Lower leg skin (tissue), 4 donors: ENCODE measurements at places on chromosomes 3 and 15. TPM values are rescaled to one million over a fixed set of nuclear protein-coding genes. Genes with fewer than 3 reads are reported as not detected.

DNA sequence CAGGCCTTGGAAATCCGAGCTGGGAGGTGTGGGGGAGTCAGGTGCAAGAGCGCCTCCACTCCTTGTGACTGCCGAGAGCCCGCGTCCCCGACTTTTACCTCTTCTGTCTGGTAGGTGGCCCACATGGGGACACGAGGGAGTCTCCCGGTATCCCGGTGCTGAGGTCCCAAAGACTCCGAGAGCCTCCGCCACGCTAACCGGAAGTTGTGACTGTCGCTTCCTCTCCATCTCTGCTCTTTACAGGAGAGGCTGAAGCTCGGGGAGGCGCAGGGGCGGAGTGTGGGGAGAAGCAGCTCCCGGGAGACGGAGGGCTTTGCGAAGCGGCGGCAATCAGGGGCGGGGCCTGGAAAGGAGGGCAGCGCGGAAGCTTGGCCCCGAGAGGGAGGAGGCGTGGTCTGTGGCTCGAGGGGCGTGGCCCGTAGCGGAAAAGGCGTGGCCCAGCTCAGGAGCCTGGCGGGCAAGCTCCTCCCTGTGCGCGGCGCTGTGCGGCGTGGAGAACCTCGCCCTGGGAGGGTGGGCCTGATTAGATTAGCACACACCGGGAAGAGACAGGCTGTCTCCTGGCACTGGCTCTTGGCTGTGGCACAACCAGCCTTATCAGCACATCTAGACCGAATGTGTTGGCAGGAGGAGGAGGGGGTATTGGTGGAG lies 143.9 kb downstream of the GABRB3 start:
- peak; percentile 16 for DNase-seq

The GRK7 gene
- total RNA-seq = not detected

- DNase-seq = no peak
These were observed 65.0 kb downstream of the CLDN11 start for GRCh38 chr3:170483485-170484262.

- DNase-seq = no peak
These were observed 9.8 kb downstream of the KCNMB2 start for GRCh38 chr3:178546079-178546478.

GRCh38 chr15:55954862-55955605 lies 38.4 kb downstream of the NEDD4 start:
- no peak for DNase-seq

DNA sequence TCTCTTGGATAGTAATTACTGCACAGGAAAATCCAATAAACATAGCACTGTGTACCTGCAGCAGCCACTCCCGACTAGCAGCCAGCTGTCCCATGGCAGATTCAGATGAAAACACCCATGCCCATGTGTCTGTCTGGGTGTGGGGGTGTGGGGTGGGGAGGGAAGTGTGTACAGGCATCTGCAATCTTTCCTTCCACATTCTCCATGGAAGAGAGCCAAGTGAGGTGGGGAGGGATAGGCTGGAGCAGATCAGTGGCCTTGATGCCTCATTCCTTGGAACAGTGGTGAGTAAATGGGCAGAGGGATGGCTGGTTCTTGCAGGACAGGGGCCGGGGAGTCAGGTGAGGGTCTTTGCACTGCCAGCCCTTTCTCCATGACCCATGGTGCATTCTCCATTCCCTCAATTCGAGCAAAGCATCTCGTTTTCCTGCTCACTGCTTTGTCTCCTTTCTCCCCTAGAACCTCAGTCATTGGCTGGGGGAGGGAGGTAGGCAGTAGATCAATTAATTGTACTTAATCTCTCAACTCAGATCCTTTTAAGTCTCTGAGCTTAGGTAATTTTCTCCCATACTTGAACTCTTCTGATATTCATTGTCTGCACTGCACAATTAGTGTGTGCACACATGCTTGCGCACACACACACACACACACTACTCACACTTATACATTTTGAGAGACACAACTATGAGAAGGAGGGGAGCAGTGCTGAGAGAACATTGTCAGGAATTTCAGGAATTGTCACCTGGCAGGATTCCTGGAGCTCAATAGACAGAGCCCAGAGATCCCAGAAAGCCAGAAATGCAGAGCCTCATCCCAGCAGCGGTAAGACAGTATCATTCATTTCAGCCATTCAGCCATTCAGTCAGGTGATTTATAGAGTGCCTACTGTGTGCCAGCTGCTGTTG lies 31.9 kb downstream of the PDIA5 start:
- DNase-seq = no peak

DNA sequence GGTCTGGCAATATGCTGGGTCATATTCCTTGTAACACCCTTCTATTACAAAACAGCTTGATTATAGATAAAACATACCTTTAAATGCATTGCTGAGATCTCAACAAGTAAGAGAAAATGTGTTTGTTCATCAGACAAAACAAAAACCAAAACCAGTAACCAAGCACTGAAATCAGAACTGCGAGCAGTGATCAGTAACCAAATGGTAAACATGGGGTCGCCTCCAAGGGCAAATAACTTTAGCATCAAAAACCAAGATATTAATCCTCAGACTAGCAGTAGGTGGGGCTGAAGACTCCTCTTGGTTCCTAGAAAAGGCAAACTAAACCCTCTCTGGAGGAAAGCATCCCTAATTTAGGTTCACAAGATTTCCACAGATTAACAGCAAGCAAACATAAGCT lies 6.6 kb upstream of the HESX1 start:
- no peak for DNase-seq

GRCh38 chr3:157354722-157355121 lies 81.9 kb upstream of the PTX3 start:
- no peak for DNase-seq

DNA sequence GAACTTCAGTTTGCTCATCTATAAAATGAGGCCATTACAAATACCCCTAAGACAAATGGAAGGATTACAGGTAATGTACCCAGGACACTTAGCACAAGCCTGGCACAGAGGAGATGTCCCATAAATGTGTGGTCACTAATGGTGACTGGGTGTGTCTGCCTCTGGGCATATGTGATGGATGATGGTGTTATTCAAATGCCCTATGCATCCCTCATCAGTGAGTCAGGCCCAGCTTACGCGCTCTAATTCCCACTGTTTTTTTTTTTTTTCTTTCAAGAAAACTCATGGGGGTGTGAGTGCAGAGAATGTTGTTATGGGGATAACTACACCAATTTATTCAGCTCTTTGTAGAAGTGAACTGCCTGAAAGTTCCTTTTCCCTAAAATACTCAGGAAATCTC lies 23.6 kb upstream of the KIF23 start:
- no peak for DNase-seq

DNA sequence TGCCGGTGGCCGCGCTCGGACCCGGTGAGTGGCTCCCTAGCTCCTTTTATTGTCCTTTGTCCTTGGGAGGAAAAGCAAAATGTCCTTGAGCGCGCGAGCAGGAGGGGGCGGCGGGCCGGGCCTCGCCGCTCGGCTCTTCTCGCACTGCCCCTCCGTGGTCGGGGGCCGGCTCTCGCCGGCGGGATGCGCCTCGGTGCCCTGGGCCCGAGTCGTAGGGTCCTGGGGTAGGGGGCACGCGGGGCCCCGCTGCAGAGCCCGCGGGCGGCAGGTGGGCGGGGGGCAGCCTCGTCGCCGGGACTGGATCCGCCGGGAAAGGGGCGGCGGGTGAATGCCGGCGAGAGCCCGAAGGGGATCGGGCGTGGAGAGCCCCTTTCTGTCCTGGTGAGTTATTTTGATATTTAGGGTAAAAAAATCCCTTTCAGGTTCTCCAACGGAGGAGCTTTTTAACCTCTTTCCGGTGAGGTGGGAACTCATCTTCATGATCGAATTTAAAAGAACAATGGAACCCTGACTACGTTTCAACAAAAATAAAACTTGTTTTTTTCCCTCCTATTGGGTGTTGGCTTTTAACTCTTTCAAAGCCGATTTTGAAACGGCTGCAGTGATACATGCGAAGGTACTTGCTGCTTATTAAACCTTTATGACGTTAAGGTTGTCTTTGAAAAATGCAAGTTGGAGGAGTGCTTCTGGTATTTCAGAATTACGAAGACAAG lies 16.8 kb upstream of the CHD2 start:
- DNase-seq = peak; percentile 88

DNA sequence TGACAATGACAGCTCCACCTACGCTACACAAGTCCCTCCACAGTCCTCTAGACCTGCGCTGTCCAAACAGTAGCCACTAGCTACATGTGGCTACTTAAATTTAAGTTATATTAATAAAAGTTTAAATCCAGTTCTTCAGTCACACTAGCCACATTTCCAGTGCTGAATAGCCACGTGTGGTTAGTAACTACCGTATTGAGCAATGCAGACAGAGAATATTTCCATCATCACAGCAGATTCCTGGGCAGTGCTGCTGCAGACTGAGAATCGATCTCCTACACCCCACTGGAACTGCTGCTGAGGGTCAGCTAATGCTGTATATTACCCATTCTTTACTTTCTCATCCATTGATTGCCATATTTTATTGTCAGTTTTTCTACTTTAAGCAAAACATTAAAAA lies 40.9 kb downstream of the HDC start:
- no peak for DNase-seq

- DNase-seq = no peak
These were observed 27.8 kb upstream of the AP4E1 start for GRCh38 chr15:50880651-50881114.

DNA sequence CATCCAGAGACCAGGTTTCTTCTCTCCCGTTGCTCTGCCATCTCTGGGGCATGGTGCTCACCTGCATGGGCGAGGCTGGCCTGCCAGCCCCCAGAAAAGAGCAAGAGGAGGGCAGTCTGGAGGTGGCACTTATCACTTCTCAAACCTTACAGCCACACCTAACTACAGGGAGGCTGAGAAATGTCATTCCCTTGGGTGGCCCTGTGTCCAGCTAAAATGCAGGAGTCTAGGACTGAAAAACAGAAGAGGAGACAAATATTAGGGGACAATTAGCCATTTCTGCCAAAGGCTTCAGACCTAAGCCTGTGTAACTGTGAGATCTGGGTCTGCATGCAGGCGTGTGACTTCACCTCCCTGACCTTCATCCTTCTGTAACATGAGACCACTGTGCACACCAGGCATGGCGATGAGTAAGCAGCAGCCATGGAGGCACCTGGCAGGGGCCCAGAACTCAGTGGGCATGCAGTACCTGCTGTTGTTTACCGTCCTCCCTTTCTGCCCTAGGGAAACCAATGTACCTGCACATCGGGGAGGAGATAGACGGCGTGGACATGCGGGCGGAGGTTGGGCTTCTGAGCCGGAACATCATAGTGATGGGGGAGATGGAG lies 83.4 kb downstream of the MESD start:
- DNase-seq = no peak

GRCh38 chr3:99638167-99638948 lies at the start of gene COL8A1:
Gene COL8A1, plus strand, starts transcription at chr3:99638594. Its CDS starts 152,089 bp downstream, at chr3:99790683.
- no peak for DNase-seq

- DNase-seq = no peak
These were observed 306.5 kb downstream of the ROBO1 start for GRCh38 chr3:79461129-79461792.

The WNT5A gene
- total RNA-seq = 9.4 TPM

DNA sequence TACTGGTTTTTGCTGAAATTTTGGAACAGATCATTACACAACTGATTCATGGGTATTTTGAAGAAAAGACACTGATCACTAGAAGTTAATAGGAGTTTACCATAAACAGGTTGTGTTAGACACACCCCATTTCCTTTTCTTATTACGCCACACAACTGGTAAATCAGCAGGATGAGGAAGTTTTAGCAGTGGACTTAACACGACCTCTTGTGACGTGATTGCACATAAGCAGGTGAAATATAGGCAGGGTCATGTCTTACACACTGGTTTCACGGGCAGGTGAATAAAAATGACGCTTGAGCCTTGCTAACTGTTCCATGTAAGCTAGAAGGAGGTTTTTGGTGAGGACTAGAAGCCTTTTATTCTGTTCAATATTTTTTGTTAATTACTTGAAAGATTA lies 27.1 kb upstream of the TPRG1 start:
- no peak for DNase-seq

- DNase-seq = no peak
These were observed 9.3 kb upstream of the RPL29 start for GRCh38 chr3:52004906-52005395.

DNA sequence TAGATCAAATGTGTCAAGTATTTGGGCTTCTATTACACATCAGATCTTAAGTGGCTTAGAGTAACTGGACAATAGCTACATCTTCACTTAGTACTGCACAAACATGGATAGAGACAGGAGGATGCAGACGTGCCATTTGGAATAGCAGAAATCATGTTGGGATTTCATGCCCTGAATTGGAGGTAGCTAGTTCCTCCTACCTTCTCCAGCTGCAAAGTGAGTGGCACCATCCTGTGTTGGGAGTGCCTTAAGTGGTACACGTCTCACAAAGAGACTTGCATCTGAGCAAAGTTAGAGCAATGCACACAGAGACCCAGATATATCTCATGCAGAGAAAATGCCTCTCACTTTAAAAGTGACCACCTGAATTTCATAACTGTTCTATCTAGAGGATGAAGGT lies 136.5 kb downstream of the SSR3 start:
- DNase-seq = no peak

GRCh38 chr15:71437919-71438318 lies 322.6 kb downstream of the THSD4 start:
- DNase-seq = no peak

DNA sequence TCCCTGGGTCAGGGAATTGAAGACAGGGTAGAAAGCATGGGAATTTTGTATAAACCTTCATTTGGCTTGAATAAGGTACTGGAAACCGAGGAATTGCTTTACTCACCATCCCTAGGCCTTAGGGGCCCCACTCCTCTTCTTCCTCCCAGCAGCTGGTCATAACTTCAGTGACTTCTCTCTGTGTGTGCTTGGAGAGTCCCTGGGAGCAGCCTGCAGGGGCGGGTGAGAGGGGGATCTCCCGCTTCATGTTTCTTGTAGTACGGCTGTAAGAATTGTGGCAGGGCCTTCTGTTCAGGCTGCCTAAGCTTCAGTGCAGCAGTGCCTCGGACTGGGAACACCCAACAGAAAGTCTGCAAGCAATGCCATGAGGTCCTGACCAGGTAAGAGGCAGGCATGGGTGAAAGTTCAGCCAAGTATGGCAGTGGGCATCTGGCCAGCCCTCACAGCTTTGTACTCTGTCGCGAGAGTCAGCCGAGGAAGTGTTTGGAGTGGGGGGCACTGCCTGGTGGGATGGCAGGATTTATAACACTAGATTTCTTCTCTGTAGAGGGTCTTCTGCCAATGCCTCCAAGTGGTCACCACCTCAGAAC lies 1.7 kb upstream of the DNAJC17 start:
- no peak for DNase-seq

DNA sequence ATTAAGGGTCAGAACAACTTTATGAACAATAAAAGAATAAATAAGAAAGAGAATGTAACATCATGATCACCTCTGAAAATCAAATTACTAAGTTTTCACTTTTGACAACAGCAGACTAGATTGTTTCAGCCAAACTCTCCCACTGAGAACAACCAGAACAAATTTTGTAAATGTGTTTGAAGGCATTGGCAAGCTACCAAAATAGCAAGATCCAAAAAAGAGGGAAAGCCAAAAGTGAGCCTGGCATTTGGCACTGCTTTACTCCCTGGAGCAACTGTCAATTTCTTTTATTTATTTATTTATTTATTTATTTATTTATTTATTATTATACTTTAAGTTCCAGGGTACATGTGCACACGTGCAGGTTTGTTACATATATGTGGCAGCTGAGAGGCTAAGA lies 67.2 kb downstream of the CFAP44 start:
- DNase-seq = no peak

The LSMEM2 gene
- not detected for total RNA-seq

The NME9 gene
- total RNA-seq = not detected
